ENCODE measurements at places on chromosomes 5 and 9.

DNA sequence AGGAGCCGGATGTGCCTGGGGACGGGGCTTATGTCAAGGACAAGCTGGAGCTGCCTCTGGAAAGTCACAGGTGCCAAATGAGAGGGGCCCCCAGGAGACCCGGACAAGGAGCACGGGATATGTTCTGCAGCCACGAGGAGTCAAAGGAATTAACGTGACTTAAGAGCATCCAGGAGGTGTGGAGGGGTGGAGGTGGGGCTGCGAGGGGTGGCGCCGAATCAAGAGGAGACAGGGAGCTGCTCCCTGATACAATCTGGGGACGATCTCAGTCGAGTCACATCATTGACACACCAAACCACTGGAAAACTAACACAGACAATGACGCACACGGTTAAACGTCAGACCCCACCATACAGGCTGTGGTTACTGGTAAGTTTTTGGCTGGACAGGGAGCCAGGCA, 10.4 kb downstream of the CCDC127 start:
- H3K27ac ChIP-seq, result peak overlapping the region; percentile 42
- DNase-seq, result no peak
- no peak overlapping the region for H3K4me3 ChIP-seq
- H3K4me1 ChIP-seq, result peaks cover 13% of the 10 kb centered on the region

GRCh38 chr9:7145361-7146069, 387.7 kb downstream of the KDM4C start:
- no peak overlapping the region for H3K4me3 ChIP-seq
- H3K36me3 ChIP-seq, result peaks cover 38% of the 10 kb centered on the region
- H3K27ac ChIP-seq, result no peak overlapping the region
- no peaks in the 10 kb centered on the region for H3K27me3 ChIP-seq
- no peak for DNase-seq

DNA sequence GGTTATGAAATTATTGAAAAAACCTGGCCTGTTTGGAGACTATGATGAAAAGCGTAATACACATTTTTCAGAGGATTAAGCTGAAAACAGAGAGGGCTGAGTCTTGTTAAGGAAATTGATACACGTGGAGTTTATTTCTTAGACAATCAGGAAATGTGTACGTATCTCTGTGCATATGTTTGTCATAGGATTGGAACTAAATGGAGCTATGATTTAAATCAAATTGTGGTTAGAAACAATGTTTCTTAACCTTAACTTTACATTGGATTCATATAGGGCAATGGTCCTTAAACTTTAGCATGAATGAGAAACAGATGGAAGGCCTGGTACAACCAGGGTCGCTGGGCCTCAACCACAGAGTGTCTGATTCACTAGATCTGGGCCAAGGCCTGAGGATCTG, 451.6 kb downstream of the CDH18 start:
- no peaks in the 10 kb centered on the region for H3K27me3 ChIP-seq
- no peaks in the 10 kb centered on the region for H3K4me1 ChIP-seq
- no peak overlapping the region for H3K4me3 ChIP-seq

- no peak for DNase-seq
- peaks cover 44% of the 10 kb centered on the region for H3K4me1 ChIP-seq
- H3K36me3 ChIP-seq, result peaks cover 7% of the 10 kb centered on the region
- H3K4me3 ChIP-seq, result peak overlapping the region; percentile 77
- H3K27me3 ChIP-seq, result peaks cover 18% of the 10 kb centered on the region
These were observed 1.0 kb upstream of the NIM1K start for GRCh38 chr5:43190755-43191603.

- no peak for DNase-seq
- no peak overlapping the region for H3K4me3 ChIP-seq
- H3K36me3 ChIP-seq, result peaks cover 2% of the 10 kb centered on the region
- no peaks in the 10 kb centered on the region for H3K27me3 ChIP-seq
- H3K4me1 ChIP-seq, result no peaks in the 10 kb centered on the region
- H3K27ac ChIP-seq, result no peak overlapping the region
These were observed 36.3 kb downstream of the PLPP1 start for GRCh38 chr5:55498457-55498856.

GRCh38 chr9:101586651-101587050, 8.1 kb downstream of the PPP3R2 start:
- H3K4me1 ChIP-seq, result peaks cover 21% of the 10 kb centered on the region
- H3K36me3 ChIP-seq, result peaks cover 4% of the 10 kb centered on the region
- H3K27me3 ChIP-seq, result no peaks in the 10 kb centered on the region
- no peak overlapping the region for H3K4me3 ChIP-seq
- H3K27ac ChIP-seq, result peak overlapping the region; percentile 68
- DNase-seq, result peak; percentile 57

- H3K27me3 ChIP-seq, result peaks cover 5% of the 10 kb centered on the region
- no peaks in the 10 kb centered on the region for H3K36me3 ChIP-seq
- H3K27ac ChIP-seq, result no peak overlapping the region
- no peak for DNase-seq
- no peak overlapping the region for H3K4me3 ChIP-seq
These were observed 55.8 kb downstream of the ENTREP1 start for GRCh38 chr9:69380811-69381210.

DNA sequence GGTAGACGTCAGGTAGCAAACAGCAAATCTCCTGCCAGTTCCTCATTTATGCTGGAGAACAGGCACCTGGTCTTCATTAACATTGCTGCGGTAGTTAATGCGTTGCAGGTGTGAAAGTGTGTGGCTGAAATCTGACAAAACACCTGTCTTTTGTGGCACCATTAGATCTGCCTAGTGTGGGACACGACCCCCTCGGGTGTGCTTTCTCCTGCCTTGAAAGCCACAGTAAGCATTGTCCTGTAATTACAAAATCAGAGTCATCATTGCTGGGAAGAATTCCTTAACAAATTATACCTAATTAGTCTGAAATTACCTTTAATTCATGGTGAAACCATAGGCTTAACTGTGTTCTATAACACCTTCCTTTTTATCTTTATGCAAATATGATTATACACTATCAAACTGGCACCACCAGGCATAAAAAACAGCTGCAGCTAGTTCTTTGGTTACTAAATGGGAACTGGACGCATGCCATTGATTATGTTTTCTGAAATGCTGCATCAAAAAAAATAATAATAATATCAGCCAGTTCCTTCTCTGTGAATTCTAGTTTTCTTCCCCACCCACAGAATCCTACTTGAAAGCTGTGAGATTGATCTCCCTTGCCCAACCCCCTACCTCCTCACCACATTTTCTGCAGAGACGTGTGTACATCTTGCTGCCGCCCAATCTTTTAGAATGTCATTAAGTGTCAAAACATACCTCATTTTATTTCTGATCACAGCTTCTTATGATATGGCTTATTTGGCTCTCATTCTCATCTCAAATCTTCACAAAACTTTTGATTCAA, 374.0 kb downstream of the NFIB start:
- H3K4me3 ChIP-seq, result no peak overlapping the region
- H3K36me3 ChIP-seq, result no peaks in the 10 kb centered on the region
- H3K4me1 ChIP-seq, result no peaks in the 10 kb centered on the region
- no peak for DNase-seq

DNA sequence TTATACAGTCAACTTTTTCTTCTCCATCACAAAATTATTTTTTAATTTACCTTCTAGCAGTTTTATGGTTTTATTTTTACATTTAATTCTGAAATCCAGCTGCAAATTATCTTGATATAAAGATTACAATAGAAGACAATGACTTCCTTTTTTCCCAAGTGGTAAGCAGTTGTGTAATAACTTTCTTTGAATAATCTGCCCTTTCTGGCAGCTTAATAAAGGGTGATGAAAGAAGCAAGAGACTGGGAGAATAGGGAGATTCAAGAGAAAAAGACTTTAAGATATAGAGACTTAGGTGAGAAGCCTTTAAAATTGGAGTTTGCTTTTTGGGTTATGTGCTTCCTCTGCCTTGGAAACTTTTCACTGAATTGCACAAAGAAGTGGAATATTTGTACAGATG, 100.4 kb upstream of the FREM1 start:
- H3K27me3 ChIP-seq, result no peaks in the 10 kb centered on the region
- no peak overlapping the region for H3K4me3 ChIP-seq
- no peak overlapping the region for H3K27ac ChIP-seq
- H3K4me1 ChIP-seq, result no peaks in the 10 kb centered on the region

DNA sequence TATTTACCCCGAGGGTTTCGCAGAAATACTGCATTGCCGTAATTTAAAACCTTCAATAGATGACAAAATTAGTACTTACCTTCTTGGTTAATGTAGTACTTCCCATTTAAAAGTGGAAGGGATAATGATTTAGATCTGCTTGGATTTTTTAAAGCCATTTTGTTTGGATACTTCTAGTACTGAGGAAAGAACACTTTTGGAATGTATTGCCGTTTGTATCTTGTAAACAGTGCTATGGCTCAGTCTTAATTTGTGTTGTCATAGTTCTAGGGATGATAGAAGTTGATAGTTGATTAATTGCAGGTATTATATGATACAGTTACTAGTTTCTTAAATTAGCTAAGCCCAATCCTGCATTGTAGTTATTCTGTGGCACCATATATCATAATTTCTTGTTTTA, 33.1 kb downstream of the TNPO1 start:
- H3K4me1 ChIP-seq, result peaks cover 49% of the 10 kb centered on the region
- peaks cover 2% of the 10 kb centered on the region for H3K27me3 ChIP-seq
- H3K4me3 ChIP-seq, result peak overlapping the region; percentile 97
- H3K36me3 ChIP-seq, result peaks cover 35% of the 10 kb centered on the region

DNA sequence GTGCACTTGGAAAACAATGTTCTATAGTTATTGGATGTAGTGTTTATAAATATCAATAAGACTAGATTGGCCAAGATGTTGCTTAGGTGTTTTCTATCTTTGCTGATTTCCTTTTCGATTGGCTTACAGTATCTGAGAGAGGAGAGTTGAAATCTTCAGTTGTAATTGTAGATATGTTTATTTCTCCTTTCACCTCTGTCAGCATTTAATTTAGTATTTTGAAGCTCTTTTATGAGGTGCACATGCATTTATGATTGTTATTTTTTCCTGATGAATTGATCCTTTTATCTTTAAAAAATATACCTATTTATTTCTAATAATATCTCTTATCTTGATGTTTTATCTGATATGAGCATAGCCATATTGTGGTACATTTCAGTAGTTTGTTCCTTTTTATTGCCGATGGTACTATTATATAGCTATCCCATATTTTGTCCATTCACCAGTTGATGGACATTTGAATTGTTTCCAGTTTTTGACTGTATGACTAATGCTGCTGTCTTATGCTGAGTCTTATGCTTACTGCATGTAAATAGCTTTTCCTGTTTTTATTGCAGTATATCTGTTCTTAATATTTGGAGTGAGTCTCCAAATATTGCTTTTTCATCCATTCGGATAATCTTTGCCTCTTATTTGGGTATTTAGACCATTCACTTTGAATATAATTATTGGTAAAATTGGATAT, 34.7 kb downstream of the ERCC6L2 start:
- no peaks in the 10 kb centered on the region for H3K27me3 ChIP-seq
- no peak overlapping the region for H3K4me3 ChIP-seq
- no peak for DNase-seq
- peaks cover 17% of the 10 kb centered on the region for H3K36me3 ChIP-seq
- no peak overlapping the region for H3K27ac ChIP-seq
- peaks cover 1% of the 10 kb centered on the region for H3K4me1 ChIP-seq

GRCh38 chr5:177402271-177403043, 2.0 kb upstream of the PFN3 start:
- peaks cover 36% of the 10 kb centered on the region for H3K4me1 ChIP-seq
- H3K27ac ChIP-seq, result peak overlapping the region; percentile 74

DNA sequence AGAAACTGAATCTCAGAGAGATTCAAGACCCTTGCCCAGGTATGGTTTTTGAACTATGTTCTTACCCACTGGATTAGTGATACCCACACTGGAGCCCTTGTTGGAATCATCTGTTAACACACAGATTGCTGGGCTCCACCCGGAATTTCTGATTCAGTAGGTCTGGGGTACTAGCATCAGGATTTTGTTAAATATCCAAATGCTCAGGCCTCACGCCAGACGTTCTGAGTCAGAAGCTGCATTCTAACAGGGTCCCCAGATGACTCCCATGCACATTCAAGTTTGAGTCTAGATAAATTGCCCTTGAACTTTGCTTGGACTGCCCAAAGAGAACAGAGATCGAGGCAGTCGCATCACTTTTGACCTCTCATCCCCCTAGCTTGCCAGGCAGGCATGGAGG, 182.0 kb upstream of the WWC1 start:
- peaks cover 8% of the 10 kb centered on the region for H3K27me3 ChIP-seq
- DNase-seq, result no peak
- H3K36me3 ChIP-seq, result no peaks in the 10 kb centered on the region
- H3K4me1 ChIP-seq, result no peaks in the 10 kb centered on the region

DNA sequence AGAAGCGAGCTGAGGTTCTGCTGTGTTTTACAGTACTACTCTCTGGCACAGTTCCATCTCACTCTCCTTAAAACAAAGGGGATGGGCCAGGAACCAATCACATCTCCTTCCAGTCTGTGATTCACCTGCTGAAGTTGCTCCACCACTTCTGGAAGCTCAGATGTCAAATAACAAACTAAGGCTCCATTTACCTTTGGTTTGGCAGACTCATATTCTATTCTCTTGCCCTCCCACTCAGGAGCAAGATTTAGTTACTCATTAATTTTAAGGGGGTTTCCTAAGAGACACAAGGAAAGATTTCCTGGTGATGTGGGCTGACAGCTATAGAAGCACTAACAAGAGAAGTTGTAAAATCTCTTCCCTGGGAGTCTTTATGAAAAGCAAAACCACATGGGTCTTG, 37.8 kb upstream of the KIF2A start:
- H3K36me3 ChIP-seq, result peaks cover 3% of the 10 kb centered on the region
- H3K27me3 ChIP-seq, result no peaks in the 10 kb centered on the region
- no peak overlapping the region for H3K27ac ChIP-seq
- H3K4me3 ChIP-seq, result no peak overlapping the region
- DNase-seq, result no peak

- H3K36me3 ChIP-seq, result no peaks in the 10 kb centered on the region
- H3K27me3 ChIP-seq, result peaks cover 14% of the 10 kb centered on the region
- no peaks in the 10 kb centered on the region for H3K4me1 ChIP-seq
- no peak overlapping the region for H3K27ac ChIP-seq
- no peak for DNase-seq
- no peak overlapping the region for H3K4me3 ChIP-seq
These were observed 49.0 kb downstream of the SGCD start for GRCh38 chr5:156375895-156376495.

DNA sequence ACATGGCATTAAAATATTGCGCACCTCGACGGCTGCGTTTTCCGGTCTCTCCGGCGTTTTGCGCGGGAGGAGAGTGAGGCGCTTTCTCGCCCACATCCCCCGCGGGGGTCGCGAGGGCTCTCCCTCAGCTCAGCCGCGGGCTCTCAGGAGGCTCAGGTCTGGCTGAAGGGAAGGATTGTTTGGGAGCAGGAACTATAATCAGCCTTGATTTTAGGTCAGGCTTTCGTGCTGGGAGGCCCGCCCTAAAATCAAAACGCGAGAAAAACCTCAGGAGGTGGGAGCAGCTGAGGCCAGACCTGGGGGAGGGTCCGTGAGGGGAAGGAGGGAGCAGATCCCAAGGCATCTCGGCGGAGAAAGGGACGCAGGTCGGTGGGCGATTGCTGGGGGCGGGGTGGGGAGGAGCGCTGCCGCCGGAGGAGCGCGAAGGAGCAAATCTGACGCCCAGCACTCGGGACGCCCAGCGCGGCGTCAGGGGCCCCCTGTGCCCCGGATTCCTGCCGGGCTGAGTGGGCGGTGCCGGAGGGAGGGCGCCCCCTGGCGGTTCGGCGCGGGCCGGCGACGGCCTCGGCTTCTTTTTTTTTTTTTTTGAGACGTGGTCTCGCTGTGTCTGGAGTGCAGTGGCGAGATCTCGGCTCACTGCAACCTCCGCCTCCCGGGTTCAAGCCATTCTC, 18.7 kb upstream of the RNF130 start:
- H3K27ac ChIP-seq, result peak overlapping the region; percentile 57
- peaks cover 8% of the 10 kb centered on the region for H3K27me3 ChIP-seq

All from activated CD4-positive, alpha-beta T cell treated with anti-CD3 and anti-CD28 coated beads, Interleukin-2, amount 10 ng/mL, durations not matched to agents 7 days and 5 days (primary cell).